ENCODE measurements at places on chromosomes 7 and 10.

- no peak for DNase-seq
Observed at GRCh38 chr7:38535073-38535472, 96.1 kb downstream of the AMPH start.

GRCh38 chr10:26311383-26311940 lies 94.9 kb downstream of the GAD2 start:
- DNase-seq = no peak

DNA sequence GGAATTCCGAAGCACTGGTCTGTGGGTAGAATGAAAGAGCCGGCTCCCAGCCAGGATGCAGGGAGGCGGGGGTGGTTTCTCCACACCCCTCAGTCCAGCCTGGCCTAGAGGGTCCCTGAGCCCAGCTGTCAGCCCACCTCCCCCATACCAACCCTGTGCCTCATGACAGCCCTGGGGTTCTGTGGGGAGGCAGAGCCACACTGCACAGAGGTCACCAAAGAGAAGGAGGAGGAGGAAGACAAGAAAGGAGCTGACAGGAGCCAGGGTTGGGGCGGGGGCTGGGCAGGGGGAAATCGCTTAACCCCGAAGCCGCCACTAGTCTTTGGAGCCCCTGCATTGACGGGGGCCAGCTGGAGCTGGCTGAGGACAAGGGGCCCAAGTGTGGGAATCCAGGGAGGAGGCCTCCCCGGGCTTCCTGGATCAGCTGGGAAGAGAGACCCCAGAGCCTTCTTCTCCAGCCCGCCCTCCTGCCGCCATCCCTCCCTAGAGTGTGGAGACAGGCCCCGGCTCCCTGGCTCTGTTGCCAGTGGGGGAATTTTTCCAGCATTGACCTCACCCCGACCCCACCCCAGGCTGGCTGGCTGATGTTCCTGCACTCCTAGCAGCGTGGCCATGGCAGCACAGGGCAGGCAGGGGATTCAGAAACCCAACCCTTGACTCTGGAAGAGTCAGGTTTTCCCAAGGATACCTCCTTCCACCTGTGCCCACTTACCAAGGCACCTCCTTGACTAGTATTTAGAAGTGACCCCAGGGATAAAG lies 32.5 kb downstream of the KAZALD1 start:
- no peak for DNase-seq

DNA sequence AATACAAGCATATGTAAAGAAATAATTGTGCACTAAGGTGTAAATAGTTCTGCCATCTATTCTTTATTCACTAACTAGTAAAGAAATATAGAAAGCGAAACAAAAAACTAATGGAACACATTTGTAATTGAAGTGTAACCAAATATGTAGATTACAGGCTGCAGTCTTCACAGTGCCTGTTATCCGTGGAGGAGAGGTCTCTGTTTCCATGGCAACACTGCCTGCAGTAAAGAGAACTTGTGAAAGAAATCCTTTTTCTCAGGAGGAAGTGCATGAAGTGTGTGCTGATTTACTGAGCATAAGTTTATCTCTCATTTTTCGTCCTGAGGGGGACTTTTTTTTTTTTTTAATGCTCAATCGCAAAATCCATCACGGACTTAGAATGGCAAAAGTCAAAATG lies 102.5 kb downstream of the APBB1IP start:
- DNase-seq = no peak

- DNase-seq = no peak
Observed at GRCh38 chr7:102300643-102301221, 14.1 kb downstream of the SH2B2 start.

DNA sequence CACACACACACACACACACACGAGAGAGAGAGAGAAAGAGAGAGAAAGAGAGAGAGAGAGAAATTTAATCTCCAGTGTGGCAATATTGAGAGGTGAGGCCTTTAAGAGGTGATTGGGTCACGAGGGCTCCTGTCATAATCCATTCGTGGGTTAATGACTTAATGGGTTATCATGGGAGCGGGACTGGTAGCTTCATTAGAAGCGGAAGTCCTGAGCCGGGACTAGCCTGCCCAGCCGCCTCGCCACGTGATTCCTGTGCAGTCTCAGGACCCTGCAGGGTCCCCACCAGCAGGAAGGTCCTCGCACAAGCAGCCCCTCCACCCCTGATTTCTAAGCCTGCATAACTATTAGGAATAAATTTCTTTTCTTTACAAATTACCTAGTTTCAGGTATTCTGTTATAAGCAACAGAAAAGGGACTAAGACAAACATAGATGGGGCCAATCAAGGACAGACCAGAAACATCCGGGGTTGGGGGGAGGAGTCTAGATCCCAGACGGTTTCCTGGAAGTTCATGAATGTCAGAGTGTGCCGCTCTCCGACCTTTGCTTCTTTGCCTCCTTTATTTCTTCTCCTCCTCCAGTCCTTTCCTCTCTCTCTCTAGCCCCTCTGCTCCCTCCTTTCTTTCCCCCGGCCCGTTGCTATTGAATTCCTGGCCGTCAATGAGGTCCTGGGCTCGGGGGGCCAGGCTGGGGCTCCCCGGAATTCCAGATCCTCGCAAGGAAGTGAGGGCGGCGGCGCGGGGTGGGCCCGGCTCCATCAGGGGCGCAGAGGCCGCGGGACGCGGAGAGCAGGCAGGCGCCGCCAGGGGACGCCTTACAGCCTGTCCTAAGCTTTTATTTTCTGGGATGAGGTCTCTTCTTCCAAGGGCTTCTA lies 146.8 kb downstream of the CYP26A1 start:
- DNase-seq = no peak

DNA sequence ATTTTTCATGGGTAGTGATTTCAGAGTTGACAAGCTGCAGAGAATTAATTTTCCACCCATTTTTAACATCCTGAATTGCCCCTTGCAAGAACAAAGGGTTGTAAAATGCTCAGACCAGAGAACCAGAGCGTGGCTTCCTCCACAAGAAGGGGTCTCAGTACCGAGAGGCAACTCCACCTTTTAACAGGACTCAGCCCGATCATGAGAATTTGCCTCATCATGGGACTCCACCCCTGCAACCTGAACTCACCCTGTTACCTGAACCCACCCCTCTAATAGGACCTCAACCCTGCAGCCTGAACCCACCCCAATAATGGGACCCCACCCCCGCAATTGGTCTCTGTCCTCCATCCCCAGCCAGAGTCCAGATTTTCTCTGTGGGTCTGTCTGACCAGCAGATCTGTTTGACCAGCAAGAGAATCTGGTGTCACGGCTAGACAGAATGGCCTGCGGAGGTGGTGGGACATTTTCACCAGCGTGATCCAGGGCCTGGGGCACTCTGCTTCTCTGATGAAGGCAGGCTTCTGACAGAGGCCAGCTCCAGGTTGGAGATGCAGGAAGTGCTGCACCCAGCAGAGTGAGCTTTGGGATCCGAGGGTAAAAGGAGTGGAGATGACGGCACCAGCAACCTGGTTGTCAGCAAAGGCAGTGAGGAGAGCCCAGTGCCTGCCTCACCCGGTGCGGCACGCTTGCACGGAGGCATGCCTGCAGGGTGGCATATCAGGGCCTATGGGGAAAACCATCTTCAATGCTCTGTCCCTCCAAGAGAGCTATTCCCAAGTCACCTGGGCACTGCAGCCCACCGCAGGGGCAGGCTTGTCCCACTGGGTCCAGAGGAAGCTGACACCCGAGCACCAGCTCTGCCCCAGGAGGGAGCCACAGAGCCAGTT lies 136.6 kb downstream of the TCERG1L start:
- DNase-seq = no peak

DNA sequence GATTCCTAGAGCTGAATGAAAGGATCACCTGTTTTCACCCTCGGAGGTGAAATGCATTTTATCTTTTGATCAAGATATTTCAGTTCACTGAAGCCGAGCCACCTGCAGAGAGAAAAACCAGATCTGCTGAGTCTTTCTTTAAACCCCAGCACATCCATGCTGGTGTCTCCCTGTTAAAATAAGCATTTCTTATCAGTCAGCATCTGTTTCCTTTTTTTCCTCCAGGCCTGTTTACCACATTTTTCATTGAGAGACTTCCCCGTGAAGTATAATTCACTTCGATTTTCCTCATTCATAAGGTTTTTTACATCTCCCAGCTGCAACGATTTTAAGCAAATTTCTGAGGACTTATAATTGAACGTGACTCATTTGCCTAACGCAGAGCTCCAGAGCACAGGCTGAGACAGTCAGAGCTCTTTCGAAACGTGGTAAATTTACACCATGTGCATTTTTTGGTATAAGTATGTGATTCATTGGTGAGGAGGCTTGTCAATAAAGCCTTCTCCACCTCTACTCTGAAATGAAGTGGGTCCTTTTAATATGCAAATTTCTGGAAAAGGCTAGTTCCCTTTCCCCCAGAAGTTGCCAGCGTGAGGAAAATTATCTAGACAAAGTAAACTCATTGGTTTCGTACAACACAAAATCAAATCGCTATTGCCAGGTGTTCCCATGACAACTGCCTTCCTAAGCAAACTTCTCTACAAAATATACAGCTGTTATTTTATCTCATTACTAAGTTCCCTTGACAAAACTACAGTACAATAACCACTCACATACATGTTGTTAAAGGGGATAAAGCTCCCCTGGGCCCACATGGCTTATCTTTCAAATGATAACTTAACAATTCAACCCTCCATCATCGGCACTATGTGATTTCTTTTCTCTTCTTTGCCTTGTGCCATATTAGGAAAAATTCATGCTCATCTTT lies 374.8 kb upstream of the AKR1E2 start:
- DNase-seq = no peak

DNA sequence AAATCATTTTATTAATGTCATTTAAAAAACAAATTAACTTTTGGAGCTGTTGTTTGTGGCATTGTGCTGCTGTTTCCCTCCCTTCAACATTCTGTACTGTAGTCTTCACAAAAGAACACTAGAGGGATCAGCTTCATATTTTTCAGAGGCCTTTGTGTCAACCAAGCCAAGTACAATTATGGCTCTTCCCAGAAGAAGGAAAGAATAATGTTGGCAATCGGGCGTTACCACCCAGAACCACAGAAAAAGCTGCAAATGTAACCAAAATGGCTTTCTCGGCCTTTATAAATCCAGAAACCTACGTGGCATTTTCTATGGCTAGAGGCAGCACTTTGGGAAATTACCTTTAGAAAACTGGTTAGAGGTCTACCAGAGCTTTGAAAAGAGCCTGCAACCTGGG lies 98.8 kb upstream of the COL1A2 start:
- DNase-seq = peak; percentile 29

DNA sequence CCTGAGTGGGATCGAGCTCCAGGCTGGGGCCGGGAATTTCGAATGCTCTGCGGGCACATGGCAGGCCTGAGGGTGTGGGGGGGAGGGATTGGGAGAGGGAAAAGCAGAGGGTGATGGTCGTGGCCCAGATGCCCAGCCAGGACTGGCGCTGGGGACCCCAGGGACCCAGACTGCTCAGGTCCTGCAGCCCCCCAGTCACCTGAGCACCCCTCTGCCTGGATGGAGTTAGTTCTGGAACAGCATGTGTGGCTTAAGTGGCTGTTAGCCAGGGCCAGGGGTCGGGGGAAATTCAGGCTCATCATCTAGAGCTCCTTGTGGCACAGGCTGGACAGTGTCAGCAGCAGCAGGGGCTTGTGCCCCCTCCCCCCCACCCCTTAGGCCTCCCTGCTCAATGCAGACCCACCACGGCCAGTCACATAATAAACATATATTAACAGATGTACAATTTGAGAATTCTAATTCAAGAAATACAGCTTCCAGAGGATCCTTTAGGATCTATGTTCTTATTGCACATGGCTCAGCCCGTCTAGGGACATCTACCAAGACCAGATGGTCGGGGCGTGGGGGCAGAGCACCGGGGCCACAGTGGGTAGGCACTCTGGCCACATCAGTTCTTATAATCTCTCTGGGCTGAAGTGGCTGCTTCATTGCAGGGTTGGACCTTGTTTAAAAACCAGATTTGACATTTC lies 22.2 kb downstream of the DNAJB12 start:
- DNase-seq = no peak

DNA sequence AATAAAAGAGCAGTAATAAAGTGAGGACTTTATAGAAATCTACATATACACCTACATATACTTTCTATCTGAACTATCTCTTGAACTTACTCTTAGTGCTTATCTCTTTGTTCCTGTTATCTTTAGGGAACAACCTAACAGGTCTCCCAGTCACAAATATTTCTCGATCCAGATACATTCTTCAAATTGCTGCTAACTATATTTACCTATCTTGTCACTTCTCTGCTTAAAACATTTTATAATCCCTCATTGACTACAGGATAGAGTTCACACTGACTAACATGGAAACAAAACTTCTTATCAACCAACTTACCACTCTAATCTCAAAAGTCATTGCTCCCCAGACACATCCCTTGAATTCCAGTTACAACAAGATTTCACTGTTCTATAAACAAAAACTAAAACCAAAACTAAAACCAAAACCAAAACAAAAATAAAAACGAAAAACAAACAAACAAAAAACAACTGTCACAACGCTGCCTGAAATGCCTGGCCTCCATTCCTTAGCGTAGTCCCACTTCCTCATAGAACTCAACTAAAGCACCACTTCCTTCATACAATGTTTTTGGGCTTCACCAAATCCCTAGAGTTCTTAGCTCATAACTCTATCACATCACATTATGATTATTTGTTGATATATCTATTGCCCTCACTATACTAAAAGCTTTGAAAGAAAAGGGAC lies 134.7 kb downstream of the SEMA3D start:
- no peak for DNase-seq

DNA sequence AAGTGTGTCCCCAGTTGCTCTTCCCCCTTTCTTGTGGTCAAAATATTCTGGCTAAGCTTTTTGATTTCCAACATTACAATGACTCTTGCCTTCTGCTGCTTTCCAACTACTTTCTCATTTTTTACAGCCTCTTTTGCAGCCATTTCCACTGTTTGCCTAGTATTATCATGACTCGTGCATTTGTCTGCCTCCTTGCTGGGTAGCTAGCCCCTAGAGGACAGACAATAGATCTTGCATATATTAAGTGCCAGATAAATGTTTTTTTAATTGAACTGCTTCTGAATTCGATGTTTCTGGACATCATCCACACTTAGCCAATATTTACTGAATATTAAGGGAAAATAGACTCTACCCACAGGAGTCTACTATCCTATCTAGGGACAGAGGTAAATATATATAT lies 124.5 kb downstream of the POU6F2 start:
- DNase-seq = peak; percentile 75

DNA sequence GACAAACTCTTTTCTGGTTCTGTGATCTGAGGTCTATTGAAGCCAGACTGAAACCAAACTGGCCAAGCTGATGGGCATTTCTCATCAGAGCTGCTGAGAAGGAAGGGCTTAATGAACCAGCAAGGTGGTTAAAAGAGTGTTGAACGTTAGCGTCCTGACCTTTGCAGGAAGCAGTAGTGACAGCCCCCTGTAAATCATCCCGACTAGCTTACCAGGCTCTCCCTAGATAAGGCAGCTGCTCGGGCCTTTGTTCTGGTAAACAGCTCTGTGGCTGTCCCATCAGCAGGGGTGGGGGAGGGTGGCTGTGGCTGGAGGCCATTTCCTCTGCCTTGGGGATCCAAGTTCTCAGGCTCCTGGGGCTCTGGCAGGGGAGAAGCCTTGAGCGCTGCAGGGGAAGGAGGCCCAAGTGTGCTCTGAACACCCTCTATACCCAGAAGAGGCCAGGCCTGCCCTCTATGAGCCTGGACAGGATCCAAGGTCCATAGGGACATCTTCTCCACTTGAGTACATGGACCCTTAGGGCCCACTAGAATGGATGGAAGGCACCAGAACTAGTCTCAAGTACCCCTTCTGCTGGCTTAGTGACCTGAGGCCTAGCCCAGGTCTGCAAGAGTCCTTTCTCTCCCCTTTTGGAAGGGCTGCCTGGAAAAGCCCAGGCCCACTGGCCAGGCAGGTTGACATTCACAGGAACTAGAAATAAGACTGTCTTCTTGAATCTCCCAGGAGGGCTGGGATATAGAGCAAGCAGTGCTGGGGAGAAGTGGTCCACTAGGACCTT lies 134.6 kb downstream of the ARHGAP22 start:
- no peak for DNase-seq
